Fibroblast of skin of abdomen (primary cell): ENCODE measurements at places on chromosomes 1 and 21.

DNA sequence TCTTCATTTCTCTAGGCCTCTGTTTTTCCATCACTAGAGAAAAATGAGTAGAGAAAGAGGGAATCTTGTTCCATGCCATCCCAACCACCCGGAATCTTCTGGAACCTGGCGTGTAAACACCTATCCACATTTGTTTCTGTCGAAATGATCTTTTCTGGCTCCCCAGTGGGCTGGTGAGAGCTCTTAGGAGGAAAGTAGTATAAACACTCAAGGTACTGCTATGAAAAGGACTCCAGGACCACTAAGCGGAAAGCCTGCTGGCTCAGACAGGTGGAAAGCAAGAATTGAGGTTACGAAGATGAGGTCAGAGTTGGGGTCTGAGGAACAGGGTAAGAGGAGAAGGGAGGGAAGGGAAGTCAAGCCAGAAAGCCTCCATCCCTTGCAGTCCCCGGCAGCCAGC is 90.8 kb downstream of the PLXNA2 start:
- no peak for DNase-seq

DNA sequence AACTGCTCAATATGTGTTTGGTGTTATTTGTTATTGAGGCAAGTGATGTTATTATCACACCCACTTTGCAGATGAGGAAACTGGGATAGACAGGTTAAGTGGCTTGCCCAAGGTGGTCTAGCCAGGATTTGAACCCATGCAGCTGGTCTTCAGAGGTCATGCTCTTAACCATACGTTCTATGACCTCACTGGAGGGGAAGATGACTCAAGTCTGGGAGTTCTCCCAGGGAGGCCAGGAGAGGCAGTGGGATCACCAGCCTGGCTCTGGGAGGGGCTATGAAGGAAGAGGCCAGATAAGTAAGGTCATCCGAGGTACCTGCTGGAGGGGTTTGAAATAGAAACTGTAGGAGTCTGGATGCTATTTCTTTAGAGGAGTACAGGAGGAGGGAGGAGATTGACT is 95.3 kb downstream of the NAV1 start:
- DNase-seq: peak; percentile 48

GRCh38 chr1:53180226-53180625 is 16.4 kb upstream of the CPT2 start:
- peak; percentile 72 for DNase-seq

DNA sequence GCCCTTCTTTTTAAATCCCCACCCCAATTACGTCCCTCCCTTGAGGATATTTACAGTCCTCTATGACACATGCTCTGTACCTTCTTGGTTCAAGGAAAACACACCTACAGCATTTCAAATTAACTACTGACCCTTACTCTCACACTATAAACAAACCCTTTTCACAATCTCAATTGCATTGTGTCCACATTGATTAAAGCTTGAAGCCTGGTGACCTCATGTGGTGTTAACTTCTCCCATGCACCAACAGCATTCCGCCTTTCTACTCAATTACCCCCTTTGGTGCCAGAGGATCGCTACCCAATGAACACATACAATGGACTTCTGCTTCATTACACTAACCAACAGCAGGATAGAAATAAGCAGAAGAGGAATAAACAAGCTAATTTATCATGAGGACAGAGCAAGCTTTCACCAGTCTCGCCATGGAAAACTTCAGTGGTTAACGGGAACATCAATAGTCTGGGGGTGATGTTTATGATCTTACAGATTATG is 15.2 kb downstream of the WLS start:
- DNase-seq: no peak

DNA sequence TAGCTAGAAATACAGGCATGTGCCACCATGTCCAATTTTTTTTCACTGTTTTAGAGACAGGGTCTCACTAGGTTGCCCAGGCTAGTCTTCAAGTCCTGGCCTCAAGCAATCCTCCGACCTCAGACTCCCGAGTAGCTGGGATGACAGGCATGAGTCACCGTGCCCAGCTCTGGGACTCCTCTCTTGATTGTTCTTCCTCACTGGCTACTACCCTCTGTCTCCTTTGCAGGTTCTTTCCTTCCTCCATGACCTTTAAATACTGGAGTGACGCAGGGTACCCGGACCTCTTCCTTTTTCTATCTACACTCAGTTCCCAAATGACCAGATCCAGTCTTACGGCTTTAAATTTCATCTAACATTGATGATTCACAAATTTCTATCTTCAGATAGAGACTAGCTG is 34.9 kb downstream of the ASH1L start:
- DNase-seq: no peak

DNA sequence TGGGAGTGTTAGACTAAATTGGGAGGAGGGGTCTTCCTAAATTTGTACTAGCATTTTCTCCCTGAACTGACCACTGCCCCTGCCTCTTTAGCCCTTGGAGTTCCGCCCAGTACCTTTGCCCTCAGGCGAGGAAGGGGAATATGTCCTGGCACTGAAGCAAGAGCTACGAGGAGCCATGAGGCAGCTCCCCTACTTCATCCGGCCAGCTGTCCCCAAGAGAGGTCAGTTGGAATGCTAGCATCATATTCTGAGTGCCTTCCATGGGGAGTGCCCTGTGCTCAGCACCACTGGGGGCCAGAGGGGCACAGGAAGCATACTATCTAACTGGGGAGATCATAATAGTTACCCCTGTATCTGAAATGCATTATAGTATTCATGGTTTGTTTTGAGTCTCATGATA is 10.7 kb downstream of the POLR3GL start:
- DNase-seq: no peak

GRCh38 chr1:154923695-154924094 is 12.8 kb downstream of the PMVK start:
- no peak for DNase-seq

DNA sequence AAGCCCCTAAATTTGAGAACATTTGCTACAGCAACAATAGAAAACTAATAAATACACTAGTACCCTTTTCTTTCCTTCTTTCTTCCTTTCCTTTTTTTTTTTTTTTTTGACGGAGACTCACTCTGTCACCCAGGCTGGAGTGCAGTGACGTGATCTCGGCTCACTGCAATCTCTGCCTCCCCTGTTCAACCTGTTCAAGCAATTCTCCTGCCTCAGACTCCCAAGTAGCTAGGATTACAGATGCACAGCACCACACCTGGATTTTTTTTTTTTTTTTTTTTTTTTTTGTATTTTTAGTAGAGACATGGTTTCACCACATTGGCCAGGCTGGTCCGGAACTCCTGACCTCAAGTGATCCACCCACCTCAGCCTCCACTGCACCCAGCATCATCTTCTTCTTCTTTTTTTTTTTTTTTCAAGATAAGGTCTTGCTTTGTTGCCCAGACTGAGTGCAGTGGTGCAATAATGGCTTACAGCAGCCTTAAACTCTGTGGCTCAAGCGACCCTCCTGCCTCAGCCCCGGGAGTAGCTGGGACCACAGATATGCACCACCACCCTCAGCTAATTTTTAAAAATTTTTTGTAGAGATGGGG is 19.6 kb upstream of the CBR3 start:
- no peak for DNase-seq

DNA sequence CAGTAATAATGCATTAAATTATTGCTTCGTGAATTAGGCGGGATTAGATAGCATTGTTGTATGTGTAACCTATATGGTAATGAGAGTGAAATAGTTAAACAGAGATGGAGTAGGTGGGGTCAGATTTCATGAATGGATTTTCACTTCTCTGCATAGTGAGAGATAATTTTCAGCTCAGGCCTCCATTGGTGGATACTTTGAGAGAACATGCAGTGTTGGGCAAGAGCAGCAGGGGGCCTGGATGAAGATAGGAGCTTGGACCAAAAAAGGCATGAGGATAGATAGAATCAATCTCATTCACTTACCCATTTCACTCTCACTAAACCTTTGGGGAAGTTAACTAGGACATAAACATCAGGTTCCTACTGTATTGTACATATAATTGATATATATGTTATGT is 39.5 kb upstream of the C1orf87 start:
- no peak for DNase-seq

DNA sequence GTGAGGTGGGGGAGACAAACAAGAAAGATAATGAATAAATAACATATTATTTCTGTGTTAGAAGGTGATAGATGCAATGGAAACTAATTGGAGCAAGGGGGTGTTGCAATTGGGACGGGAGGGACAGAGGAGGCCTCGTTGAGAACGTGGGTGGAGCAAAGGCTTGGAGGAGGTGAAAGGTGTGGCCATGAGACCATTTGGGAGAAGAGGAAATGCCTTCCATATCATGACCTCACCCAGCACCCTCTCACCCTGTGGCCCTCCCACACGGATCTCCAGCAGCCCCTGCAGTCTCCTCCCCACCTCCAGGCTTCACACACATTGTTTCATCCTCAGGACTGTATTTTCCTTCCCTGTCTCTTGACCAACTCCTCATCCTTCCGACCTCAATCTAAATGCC is 85.3 kb upstream of the ARHGAP29 start:
- no peak for DNase-seq

DNA sequence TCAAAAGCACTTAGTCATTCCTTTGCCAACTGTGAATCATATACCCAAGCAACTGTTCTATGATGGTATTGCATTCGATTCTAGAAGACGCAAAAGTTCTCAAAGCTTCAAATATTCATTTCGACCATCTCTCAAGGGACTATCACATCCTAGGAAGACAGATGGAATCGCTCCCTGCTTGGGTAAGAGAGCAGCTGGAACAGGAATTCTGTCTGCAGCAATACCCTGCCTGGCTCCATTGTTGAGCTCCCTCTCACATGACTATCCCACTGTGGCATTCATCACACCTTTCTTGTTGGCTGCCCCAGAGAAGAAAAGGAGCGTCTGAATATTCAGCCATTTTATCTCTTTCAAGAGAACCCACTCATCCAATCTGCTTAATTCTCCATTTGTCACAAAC is 397.7 kb downstream of the NTNG1 start:
- no peak for DNase-seq

DNA sequence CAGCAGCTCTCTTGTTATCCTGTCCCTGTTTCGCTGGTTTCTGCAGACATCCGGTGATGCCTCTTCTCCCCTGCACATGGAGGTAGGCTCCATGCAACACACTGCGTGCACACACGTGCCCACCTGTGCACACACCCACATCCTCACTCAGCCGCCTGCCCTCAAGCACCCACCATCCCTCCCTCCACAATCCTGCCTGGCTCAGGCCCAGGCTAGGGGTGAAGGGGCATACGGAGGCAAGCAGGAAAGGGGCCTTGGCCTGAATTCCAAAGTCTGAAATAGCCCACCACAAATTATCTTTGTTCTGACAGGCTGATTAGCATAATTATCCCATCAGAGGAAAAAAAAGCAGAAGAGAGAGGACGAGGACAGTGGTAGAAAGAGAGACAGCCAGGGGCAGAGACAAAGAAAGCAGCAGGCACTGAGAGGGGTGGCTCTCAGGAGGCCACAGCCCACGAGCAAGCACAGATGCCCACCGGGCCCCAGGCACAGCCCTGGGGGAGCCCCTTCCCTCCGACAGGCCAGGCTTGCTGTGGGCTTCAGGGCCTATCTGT is 73.2 kb downstream of the GRIK3 start:
- DNase-seq: no peak

DNA sequence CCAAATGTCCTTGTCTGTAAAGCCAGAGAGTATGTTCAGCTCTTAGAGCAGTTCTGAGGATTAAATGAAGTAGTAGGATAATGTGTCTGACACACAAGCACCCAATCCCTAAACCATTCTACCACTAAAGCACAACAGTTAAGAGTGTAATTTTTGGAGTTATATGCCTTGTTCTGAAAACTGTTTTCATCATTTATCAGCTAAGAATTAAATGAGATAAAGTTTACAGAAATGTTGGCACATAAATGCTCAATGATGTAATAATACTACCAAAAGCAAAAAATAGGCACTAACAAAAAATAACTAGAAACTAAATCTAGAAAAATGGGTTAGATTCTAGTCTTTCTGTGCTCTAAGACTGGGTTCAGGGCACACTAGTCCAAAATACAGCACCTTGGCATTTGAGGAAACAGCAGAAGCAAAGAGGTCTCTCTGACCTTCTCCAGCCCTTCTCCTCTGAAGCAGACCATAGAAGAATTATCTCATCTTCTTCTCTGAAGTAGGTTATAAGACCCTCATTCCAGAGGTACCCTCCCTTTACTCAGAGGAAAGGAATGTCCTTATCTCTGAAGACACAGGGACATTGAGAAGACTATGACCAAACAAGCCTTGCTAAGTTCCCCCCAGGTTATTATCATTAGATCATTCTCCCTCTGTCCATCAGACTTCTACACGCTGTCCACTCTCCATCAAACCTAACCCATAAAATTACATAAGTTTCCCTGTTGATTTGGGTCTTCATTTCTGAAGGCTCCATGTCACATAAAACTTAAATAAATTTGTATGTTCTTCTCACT is 20.6 kb downstream of the ABL2 start:
- DNase-seq: no peak

DNA sequence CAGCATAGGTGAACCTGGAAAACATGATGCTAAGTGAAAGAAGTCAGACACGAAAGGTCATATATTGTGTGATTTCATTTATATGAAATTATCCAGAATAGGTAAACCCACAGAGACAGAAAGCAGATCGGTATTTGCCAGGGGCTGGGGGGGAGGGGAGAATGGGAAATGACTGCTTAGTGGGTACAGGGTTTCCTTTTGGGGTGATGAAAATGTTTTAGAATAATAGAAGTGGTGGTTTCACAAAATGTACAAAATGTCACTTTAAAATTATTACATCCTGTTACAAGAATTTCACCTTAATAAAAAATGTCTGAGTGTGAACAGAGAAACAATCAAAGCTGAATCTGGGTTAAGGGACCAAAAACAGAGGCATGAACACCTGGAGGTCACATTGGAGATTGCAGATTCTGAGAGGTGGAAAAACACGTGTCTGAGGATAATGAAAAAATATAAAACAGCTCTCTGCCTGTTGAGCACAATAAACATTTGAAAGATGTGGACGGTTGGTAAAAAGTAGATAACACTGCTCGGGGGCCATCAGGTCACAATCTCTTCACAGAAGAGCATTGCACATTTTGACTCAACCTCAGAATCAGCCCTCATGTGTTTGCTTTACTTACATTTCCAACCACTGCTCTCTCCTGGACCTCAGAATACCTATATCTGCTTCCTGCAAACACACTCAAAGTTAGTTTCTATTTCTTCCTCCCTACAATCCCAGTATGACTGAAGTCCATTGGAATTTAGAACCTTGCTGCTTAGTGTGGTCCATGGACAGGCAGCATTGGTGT is 3.2 kb downstream of the SLAMF6 start:
- no peak for DNase-seq

GRCh38 chr21:24941316-24942185 is 665.7 kb downstream of the MRPL39 start:
- DNase-seq: no peak

GRCh38 chr1:209688746-209689234 is 13.6 kb downstream of the G0S2 start:
- peak; percentile 61 for DNase-seq

DNA sequence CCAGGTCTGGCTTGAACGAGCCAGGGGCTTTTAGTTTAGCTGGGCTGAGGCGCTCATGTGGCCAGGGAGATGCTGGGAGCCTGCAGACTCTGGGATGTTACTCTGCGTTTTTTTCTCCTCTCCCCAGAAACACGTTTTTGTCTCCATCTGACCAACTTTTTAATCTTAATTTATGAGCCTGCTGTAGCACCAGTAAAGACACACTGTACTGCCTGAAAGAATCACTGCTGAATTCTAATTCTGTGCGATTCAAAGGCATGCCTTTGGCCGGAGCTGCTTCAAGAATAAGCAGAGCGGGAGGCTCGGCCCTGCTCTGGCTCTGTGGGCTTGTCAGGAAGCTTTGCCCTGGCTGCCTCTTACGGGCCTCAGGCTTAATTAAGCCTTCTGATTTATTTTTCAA is 129.5 kb downstream of the CAMTA1 start:
- no peak for DNase-seq
